Activated CD4-positive, CD25-positive, alpha-beta regulatory T cell (primary cell): ENCODE measurements at places on chromosomes 3 and 15.

GRCh38 chr3:36957063-36957462 lies 12.2 kb upstream of the TRANK1 start:
- no peak for DNase-seq

DNA sequence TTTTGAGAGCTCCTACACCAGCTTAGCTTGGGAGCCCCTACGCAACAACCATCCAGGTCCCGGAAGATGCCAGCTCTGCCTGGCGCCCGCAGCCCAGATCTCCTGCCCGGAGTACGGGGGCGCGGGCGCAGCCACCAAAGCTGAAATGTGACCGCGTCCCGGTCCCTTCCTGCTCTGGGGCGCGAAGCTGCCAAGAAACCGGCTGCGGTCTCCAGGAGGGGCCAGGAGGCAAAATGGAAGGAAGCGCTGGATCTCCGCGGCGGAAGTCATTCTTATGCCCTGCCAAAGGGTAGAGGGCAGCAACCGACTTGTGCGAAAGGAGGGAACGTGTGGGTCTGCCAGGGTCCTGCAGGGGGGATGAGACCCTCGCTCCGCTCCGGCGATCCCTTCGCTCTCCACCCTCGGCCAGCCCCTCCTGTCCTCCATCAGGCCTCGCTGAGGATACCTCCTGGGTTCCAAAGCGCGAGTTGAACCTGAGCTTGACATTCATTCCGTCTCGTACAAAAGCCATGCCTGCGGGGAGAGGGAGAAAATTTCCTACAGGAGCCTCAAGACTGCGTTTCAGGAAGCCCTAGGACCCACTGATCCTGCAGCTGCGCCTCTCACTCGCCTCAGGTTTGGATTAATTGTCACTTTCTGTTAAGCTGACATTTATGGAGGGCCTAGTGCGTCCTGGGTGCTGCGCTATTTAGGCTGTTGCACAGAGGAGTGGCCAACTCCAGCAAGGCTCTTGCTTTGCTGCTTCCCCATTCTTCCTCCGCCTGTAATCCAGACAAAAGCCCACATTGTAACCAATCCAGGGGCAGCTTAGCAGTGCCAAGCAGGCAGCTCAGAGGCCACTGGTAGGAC lies 98.3 kb upstream of the VGLL3 start:
- no peak for DNase-seq

- DNase-seq, result no peak
Observed at GRCh38 chr3:162143180-162143579, 646.6 kb downstream of the OTOL1 start.

DNA sequence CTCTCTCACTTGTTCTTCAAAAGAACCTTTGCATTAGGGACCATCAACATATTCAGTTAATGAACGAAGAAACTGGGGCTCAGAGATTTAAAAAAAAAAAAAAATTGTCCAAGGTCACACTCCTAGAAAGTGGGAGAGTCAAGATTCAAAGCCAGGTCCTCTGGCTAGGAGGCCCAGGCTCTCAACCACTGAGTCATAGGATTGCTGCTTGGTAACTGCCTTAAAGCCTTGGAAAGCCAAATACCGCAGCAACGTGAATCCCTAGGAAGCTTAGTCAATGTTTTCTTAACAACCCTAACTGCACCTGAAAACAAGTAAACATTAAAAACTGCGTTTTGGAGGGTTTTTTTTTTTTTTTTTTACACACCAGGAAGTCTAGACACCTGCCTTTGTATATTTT lies 156.8 kb downstream of the WNT5A start:
- no peak for DNase-seq

- no peak for DNase-seq
Observed at GRCh38 chr15:90297021-90297420, 31.5 kb downstream of the NGRN start.

DNA sequence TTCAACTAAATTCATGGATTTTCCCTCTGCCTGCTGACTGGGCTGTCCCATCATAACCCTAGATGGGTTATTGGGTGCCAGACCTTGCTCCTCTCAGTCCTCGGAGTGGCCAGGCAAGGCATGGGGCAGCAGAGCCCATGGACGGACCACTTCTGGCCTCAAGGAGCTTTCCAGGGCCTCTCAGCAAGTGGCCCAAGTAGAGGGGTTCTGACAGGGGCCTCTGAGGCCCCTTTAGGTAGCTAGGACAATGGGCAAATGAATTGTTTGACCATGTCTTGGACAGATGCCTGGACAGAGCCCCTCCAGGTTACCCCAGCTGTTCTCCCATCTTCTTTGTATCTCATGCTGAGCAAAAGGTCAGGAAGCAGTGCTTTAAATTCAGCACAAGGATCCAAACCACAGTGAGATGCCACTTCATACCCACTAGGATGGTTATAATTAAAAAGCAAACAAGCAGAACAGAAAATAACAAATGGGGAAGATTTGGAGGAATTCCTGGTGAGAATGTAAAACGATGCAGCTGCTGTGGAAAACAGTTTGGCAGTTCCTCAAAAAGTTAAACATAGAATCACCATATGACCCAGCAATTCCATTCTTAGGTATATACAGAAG lies 61.6 kb downstream of the SPSB4 start:
- DNase-seq, result no peak

DNA sequence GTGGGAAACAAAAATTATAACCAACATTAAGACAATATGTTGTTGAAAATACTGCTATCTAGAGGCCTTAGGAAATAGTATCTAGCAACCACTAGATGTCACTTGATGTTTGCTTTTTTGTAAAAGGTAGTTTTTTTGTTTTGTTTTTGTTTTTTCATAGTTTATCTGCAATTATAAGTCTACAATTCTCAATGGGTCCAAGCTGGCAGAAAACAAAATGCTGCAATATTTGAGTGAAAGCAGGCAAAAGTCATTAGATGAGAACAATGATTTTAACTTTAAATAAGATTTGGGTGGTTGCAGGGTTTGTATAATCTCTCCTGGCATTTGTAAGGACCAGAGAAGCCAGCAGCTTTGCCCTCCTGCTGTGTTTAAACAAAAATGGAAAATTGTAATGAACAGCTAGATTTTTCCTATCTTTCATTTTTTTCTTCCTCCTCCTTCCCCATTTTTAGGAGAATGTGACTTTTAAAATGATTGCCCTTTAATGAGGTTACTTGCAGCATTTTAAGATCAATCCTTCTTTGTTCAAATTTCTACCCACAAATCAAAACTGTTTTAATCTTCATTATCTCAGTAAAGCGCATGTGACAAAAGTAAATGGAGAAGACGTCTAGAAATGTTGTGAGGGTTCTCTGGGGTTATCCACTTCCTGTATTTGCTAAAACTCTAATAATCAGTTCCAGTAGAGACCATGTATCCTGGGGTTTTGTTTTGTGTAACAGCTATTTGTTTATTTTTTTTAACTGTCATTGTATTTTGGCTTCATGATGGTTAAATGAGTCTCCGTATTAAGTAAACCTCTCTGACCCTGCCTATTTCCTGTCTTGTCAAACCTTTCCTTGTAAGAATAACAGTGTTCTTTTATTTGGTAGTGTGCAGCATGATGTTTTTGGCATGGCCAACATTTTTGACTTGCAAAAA lies 27.3 kb downstream of the DUT start:
- no peak for DNase-seq

DNA sequence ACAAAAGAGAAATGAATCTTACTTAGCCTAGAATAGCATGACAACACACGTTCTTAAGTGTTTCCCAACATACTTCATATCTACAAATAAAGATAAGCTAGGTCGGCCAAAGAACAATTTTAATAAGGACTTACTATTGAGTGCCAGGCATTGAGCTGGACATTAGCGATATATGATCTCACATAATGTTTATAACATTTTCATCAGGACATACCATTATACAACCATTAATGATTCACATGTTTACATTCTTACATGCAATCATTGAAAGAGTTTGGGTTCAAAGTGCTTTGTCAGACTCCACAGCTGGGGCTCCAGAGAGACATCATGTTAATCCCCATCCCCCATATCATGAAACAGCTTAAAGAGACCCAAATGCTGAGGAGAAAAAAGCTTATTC lies 189.0 kb downstream of the STT3B start:
- DNase-seq, result no peak

DNA sequence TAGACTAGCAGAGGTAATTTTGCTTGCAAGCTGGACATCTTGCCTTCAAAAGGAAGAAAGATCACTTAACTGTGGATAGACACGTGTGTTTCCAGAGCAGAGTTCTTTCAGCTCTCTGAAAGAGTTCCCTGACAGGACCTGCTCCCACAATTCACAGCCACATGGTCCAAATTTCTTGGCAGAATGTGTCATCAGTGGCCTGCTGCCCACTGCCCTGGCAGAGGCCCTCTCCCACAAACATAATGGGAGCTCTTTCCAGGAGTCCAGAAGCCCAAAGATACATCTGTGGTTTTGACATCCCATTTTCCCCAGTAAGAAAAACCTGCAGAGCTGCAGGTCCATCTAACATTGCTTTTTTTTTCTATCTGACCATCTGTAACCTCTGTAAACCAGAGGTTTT lies 48.3 kb downstream of the SERPINI1 start:
- no peak for DNase-seq

DNA sequence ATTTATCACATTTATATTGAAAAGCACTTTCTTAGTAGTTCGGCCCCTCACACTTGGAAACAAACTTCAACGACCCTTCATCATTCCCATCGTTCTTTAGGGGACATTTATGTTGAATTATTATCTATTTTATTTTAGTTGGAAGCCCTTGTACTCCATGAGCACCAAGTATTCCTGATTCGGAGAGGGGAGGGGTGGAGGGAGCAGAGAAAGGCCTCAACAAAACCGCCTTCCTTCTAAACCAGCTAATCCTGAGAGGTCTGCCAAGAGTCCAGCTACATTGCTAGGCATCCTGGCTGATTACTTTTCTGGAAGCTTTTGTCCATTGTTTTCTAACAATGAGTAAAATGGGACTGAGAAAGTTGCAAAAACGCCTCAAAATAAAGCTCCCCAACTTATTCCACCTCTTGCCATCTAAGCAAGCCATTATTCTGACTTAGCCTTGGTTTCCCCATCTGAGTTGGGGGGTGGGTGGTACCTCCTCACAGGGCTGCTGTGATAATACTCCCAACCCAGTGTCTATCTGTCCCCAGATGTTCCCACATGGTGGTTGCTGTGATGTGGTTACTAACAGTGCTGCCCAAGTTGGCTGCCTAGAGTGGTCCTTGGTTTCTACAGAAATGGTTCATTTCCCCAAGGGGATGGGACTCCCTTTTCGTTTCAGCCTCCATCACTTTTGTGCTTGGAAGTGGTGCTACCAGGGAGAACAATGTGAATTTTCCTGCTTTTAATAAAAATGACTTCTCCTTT lies 1.2 kb upstream of the TMEM158 start:
- no peak for DNase-seq

DNA sequence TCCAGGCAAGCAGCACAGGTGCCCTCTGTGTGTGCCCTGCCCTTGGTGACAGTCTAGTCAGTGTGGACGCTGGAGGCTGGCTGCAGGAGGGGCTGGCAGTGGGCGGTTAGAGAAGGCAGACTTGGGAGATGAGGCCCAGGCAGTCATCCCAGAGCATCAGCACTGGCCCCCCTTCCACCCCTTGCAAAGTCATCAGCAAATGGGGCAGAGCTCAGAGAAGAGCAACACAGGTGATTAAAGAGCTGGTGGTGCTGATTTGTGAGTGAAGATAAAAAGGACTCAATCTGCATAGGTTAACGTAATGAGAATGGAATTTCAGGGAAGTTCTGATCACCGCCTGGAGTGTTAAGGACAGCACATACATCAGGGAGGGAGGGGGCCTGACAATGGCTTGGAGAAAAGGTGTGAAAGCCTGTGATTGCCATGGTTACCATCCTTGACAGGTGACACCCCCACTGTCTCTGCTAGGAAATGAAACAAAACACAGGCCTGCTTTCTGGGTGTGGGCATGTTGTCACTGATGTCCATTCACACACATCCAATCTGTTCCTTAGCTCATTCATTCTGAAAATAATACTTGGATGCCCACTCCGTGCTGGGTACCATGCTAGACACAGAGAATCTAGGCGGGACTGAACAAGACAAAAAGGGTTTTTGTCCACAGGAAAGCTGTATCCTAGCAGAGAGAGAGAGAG lies 269.6 kb upstream of the ST8SIA2 start:
- DNase-seq, result no peak

- no peak for DNase-seq
Observed at GRCh38 chr3:78872195-78872594, 895.6 kb downstream of the ROBO1 start.

GRCh38 chr15:69643476-69643875 lies 190.9 kb downstream of the RPLP1 start:
- no peak for DNase-seq

DNA sequence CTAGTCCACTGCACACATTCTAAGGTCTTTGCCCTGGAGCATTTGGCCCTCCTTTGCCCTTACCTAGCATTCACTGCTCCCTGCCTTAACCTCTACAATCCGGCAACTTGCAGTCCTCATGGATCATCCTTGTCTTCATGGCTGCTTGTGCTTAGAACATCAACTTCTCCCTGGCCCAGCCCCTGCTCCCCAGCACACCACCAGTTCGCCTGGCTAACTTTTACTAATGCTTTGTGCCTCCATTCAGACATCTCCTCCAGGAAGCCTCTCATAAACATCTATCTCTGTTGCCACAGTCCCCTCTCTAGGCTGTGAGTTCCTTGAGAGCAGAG lies 57.1 kb downstream of the AAGAB start:
- DNase-seq, result no peak
